ENCODE measurements at places on chromosomes 6 and 20.

GRCh38 chr6:158591134-158591809 lies 31.4 kb downstream of the TMEM181 start:
- no peak for DNase-seq

DNA sequence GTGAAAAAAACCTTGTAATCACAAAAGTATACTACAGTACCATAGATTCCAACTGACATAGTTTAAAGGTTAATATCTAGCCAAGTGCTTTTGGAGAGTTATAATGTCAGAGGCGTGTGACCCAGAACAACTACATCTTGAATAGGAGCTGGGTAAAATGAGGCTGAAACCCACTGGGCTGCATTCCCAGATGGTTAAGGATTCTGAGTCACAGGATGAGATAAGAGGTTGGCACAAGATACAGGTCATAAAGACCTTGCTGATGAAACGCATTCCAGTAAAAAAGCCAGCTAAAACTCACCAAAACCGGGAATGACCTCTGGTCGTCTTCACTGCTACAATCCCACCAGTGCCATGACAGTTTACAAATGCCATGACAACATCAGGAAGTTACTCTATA lies 22.4 kb upstream of the KIAA0408 start:
- DNase-seq, result no peak

DNA sequence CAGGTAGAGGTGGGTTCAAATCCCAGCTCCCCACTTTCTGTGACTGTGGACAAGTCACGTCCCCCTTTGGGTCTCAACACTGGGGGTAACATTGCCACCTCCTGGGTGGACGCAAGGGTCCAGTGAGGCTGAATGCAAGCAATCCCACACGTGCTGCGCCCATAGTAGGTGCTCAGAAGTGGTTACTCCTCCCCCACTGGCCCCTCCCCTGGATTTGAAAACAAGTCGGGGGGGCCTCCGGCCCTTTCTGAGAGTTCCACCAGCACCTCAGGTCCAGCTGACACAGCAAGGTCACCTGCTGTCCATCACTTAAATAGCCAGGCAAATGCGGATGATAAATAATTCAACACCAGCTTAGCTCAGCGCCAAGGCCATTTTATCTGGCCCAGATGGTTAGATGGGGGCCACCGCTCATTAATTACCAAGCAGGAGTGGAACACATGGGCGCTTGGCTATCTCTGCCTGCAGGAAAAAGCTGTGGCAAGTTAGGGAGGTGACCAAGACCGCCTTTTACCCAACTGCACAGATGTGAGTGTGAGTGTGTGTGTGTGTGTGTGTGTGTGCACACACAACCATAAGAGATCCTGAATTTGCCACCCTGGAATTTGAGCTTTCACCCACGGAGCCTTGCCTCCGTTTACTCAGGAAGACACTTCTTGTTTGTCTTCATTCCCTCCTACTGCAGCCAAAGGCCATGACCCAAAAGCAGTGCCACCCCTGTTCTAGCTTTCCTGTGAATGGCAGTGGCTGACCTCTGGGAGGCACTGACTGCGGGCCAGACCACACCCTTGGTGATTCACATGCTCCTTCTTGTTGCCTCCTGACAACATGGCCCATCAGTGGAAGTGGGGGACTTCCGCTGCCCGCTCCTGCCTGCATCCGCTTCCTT lies 34.7 kb upstream of the KCNB1 start:
- DNase-seq, result no peak

GRCh38 chr6:106527979-106528378 lies 101.3 kb downstream of the RTN4IP1 start:
- DNase-seq, result no peak

- no peak for DNase-seq
Observed at GRCh38 chr6:4303638-4304037, 168.3 kb upstream of the ECI2 start.

DNA sequence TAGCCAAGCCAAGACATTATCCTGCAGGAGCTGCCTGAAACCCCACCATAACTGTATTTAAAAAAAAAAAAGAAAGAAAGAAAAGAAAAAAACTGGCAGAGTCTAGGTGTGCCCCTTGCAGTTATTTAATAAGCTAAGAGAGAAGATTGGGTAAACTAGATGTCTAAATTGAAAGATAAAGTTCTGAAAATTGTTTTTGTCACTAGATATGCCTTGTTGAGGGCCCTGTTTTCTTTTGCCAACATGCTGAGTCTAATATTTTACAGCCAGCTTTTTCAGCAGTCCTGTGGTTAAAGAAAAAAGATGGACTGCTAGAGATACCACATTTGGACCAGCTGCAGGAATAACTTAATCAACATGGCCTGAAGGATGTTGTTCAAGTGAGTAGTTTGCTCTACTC lies 116.3 kb upstream of the TCF21 start:
- DNase-seq, result no peak

GRCh38 chr20:53883098-53883911 lies 187.1 kb downstream of the BCAS1 start:
- DNase-seq, result no peak

GRCh38 chr20:62101078-62101477 lies 21.2 kb upstream of the LSM14B start:
- DNase-seq, result no peak

DNA sequence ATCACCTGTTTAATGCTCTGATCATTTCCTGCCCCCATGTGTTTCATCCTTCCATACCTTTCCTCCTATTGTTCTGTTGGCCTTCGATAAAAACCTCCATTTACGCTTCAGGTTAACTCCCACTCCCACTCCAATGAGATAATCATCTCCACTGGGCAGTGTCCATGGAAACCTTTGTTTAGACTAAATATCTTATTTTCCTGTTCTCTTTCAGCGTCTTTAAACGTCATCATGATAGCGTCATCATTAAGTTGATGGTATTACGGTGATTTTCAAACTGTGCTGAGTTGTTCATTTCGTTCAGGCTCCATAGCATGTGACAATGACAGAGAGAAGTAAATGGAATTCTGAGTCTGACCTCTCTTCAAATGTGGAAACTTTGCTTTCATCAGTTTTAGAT lies 970.5 kb upstream of the SLC35B3 start:
- DNase-seq, result no peak

GRCh38 chr20:59606566-59606965 lies 2.2 kb downstream of the PHACTR3 start:
- DNase-seq, result no peak

DNA sequence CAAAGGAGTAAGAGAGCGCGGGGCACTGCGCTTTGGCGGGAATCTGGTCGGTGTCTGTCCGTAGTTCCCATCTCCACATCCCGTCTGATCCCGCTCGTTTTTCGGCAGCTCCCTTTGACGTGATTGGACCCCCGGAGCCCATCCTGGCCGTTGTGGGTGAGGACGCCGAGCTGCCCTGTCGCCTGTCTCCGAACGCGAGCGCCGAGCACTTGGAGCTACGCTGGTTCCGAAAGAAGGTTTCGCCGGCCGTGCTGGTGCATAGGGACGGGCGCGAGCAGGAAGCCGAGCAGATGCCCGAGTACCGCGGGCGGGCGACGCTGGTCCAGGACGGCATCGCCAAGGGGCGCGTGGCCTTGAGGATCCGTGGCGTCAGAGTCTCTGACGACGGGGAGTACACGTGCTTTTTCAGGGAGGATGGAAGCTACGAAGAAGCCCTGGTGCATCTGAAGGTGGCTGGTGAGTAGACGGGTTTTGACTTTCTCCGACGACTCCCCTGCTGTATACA lies 1.4 kb downstream of the BTN1A1 start:
- no peak for DNase-seq
